CD4-positive, alpha-beta T cell (primary cell): ENCODE measurements at places on chromosomes 2 and 18.

DNA sequence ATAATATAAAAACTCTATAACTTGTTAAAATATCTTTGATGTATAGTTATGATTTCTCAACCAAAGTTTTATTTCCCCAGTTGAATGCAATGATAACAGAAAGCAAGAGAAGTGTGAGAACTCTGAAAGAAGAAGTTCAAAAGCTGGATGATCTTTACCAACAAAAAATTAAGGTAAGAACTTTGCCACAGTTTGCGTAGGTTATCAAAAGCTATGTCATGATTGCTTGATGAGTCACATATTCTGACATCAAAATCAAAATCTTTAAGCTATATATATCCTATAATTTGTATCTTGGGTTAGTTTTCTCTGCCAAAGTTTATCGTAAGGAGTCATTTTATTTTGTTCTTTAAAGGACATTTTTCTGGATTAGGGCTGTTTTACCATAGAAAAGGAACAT is 35.0 kb downstream of the NDC80 start:
- H3K27ac ChIP-seq, result no peak overlapping the region
- DNase-seq, result no peak

- no peak for DNase-seq
- no peaks in the 10 kb centered on the region for H3K27me3 ChIP-seq
- no peak overlapping the region for H3K4me3 ChIP-seq
Measured at GRCh38 chr18:22483407-22483806, 65.7 kb upstream of the CTAGE1 start.

DNA sequence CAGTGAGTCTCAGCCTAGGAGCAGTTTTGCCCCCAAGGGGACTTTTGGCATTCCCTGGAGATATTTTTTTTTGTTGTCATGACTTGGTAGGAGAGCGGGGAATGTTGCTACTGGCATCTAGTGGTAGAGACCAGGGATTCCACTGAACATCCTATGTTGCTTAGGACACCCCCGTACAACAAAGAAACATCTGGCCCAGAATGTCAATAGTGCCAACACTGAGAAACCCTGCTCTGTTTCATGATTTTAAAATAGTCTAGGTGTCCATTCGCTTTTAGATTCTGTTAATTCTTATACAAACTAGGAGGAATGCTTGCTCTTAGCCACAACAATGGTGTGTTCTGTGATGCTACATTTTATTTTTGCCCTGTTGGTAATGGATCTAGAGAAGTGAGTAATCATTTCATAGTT is 225.8 kb upstream of the SIX3 start:
- no peaks in the 10 kb centered on the region for H3K27me3 ChIP-seq
- no peaks in the 10 kb centered on the region for H3K36me3 ChIP-seq
- H3K27ac ChIP-seq, result no peak overlapping the region
- H3K4me3 ChIP-seq, result no peak overlapping the region

DNA sequence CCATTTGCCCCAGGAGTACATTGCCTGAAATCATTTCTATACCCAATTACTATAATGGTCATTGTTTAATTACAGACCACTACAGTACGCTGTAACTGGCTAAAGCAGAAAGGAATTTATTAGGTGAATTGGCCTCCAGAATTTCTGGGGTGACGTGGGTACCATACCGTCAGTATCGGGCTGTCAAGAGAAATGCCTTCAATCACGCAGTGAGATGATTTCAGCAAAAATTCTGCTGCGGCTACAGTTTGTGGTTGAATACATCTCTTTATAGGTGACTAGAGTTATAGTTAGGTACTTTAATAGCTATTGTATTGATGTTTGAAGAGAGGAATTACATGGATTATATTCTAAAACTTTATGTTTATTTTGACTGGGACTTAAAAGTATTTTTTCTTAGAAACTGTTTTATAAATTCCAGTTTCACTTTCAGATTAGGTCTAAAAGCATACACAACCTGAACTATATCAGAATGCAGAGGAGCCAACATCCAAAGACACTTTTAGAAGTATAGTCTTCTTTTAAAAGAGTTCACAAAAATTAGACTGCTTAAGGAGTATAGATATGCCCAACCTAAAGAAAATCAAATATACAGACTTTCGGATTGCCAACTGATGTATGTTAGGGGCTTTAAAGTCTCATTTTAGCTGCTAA is 128.4 kb downstream of the TTC27 start:
- peaks cover 30% of the 10 kb centered on the region for H3K36me3 ChIP-seq
- no peak overlapping the region for H3K27ac ChIP-seq
- H3K27me3 ChIP-seq, result no peaks in the 10 kb centered on the region
